ENCODE measurements at places on chromosomes 16 and 17.

- DNase-seq: no peak
Measured at GRCh38 chr16:81891736-81892364, 112.8 kb downstream of the PLCG2 start.

DNA sequence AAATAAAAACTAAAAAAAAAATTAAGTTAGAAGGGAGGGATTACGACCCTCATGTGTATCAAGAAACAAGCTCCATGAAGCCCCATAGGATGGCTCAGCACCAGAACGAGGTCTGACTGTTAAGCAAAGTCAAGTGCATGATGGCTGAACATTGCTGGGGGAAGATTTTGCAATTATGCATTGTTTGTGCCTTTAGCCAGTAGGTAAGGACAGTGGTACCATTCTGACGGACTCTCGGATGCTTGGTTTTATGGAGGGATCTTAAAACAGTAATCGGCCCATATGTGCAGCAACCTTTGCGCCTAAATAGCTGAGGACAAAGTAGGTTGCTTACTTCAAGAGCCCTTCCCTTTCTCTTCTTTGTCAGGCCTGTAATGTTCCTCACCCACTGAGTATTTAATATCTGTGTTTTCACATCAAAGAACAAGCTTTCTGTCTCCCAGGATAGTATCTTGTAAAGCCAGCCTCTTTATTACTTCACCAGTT, 186.0 kb downstream of the WWOX start:
- no peak for DNase-seq

DNA sequence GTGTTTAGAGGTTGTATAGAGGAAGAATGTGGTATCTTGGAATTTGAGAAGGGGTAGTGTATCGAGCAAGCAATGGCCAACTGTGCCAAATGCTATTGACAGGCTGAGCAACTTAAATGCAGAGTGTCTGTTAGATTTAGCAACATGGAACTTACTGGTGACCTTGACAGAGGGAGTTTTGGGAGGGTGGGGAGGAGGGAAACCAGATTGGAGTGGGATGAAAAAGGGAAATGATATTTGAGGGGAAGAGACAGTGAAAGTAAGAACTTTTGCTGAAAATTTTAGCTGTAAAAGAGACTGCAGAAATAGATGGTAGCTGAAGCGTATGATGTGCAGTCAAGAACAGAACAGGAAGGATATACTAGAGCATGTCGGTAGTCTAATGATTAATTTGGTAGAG, 1.1 kb downstream of the LRRC36 start:
- DNase-seq: no peak

DNA sequence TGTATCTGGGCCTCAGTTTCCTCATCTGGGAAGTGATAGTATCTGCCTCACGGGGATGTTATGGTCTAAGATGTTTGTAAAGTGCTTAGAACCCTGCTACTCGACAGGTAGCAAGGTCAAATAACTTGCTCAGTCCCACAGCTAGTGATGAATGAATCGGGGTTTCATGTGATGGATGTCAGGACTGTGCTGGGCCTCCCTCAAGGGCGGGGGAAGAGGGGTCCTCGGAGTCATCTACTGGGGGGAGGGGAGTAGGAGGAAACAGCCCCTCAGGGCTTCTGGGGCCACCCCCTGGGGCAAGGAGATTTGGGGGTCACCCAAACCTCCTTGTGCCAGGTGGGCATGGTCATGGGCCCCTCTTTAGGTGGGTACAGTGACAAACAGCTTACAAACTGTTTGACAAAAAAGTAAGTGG, 732 bp downstream of the PNPO start:
- no peak for DNase-seq

DNA sequence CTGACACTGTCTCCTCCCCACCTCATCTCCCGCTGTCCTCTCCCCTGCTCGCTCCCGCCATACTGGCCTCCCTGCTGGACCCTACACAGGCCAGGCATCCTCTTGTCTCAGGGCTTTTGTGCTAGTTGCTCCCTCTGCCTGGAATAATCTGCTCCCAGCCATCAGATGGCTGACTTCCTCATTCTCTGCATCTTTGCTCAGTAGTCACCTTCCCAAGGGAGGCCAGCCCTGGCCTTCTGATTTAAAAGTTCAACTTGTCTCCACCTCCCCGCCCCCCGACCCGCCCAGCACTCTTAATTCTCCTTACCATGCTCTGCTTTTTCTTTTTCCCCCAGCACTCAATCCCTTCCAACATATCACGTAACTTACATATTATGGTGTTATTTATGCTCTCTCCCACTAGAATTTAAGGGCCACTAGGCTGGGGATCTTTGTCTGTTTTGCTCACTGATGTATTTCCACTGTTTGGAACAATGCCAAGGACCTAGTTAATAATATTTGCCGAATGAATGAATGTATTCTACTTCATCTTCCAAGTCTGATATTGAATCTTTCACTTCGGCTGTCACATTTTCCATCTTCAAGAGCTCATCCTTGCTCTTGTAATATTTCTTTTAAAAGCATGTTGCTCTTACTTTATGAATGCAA, 178.3 kb downstream of the CDK5R1 start:
- DNase-seq: no peak

GRCh38 chr17:82800885-82801284, 38.9 kb downstream of the ZNF750 start:
- no peak for DNase-seq

DNA sequence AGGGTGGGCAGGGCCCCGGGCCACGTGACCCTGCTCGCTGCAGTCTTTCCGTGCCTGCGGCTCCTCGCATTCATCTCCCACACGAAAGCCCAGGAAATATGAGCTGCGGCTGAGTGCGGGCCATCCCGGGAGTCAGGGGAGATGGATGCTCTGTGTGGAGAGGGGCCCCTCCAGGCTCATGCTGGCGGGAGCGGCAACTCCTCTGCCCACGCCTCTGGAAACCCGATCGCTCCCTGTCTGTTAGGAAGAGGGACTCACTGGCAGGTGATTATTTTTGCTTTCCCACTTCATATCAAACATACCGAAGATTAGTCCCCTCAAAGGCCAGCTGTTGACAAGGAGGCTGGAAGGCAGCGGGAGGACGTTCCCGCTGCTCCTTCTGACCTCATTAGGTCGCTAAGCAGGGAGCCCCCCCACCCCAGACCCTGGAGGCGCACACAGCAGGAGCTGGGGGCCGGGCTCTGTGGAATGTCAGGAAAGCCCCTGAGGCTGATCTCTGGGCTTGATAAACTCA, 228.5 kb downstream of the FOXL1 start:
- DNase-seq: no peak

DNA sequence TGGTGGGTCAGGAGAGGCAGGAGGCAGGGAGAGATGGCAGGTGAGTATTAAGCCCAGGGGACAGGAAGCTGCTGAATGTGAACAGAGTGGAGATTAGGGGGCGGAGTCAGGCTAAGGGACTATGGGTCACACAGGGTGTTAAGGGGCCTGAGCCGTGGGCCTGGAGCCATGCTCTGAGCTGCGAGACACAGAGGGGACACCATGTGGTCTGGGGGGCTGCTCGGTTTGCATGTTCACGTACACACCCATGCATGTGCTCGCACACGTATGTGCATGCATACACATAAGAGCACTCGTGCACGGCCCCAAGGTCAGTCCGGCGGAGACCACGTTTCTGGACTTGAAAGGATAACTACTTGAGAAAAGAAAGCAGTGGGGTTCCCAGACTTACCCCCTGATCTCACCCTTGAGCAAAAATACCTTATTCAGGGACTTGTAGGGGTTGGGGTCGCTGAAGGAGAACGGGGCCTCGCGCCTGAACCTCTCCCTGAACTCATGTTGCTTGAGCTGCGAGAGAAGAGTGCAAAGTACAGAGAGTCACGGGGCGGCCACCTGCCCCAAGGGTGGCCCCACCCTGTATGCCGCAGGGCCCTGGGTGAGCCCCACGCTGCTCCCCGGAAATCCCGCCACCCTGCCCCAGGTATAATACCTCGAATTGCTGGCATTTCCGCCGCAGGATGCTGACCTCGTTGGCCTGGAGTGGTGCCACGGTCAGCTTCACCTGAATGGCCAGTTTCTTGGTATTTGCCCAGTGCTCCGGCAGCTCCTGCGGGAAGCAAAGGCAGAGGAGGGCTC, 50.8 kb downstream of the DNAH17 start:
- DNase-seq: no peak

DNA sequence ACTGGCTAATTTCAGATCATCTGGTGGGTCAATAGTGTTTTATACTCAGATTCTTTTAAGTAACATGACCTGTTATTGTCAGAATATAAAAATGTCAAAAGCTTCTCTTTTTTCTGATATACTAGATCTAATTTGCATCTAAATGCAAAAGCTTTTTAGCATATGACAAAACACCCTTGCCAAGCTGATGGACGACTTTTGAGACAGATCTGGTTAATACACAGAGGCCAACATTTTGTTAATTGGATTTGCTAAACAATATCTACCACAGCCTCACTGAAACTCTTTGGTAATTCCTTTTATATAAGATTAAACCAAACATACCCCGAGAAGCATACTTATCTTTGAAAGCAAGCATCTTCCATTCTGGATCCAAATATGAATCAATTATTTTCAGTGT, 10.3 kb upstream of the NOL11 start:
- DNase-seq: no peak

- no peak for DNase-seq
Measured at GRCh38 chr17:50034498-50035364, 21.2 kb upstream of the ITGA3 start.

DNA sequence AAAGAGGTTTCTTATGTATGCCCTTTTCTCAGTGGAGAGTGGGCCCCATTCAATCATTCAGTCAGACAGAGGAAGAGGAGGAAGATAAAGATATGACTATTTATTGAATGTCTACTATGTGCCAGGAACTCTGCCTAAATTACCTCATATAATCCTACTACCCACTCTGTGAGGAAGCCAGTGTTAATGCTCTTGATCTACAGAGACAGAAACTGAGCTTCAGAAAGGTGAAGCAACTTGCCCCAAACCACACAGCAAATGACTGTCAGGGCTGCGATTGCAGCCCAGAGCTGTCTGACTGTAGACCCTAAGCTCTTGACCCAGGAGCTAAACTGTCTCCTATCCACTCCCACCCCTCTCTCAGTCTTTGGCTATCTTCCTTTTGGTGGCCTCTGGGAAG, 8.4 kb downstream of the SRCIN1 start:
- no peak for DNase-seq

GRCh38 chr17:32742681-32743538, 134.0 kb downstream of the MYO1D start:
- no peak for DNase-seq
